ENCODE measurements at places on chromosomes 3 and 15.
A peak's percentile ranks its signal among the peaks of the same experiment; 100 is the strongest.

- peak; percentile 23 for DNase-seq
These were observed 328.9 kb upstream of the TBL1XR1 start for GRCh38 chr3:177525987-177526712.

- no peak for DNase-seq
These were observed 6.6 kb downstream of the MOBP start for GRCh38 chr3:39474126-39474515.

GRCh38 chr3:38952721-38953120 lies 99.0 kb downstream of the SCN11A start:
- DNase-seq, result no peak

DNA sequence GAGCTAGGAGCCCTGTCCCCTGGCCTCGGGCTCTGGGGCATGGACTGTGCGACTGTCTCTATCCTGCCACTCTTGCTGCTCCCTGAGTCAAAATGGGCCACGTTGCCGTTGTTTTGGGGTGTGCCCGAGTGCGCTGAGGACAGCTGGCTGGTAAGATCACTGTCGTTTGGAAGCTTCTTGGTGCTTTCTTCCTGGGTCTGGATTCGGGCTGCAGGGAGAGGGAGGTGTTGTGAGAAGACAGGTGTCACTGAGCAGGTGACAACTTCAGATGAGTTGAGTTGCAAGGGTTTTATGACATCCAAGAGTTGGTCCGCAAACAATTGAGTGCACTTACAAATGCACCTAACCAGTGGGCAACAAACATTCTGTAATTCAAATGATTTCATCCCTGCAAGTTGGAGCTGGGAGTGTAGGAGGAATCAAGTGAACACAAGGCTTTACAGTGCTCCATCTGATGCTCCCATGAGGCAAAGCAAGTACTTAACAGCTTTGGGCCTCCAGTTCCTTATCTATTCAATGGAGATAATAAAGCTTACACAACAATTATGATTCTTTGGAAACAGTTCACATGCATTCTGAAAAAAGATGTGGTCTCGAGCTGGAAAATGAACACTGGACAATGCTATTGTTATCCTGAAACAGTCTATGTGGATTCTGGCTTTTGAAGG lies 11.0 kb upstream of the STARD5 start:
- DNase-seq, result no peak

DNA sequence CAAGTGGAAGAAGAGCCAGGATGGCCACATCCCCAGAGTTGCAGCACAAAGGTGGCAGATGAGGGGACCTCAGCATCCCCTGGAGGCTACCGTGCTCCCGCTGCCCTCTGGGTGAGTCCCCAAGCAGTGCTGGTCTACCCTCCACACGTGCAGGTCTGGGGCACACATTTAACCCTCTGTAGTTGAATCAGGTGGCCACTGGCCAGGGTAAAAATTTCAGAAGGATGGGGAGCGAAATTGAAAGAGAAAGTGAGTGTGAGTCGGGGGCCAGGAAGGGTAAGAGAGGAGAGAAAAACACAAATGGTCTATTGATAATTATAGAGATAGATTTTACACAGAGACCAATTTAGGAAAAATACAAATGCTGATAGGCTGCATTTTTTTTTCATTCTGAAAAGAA lies 139.5 kb upstream of the EIF1B start:
- DNase-seq, result no peak

- DNase-seq, result no peak
These were observed 4.5 kb downstream of the RPS17 start for GRCh38 chr15:82535566-82536408.

DNA sequence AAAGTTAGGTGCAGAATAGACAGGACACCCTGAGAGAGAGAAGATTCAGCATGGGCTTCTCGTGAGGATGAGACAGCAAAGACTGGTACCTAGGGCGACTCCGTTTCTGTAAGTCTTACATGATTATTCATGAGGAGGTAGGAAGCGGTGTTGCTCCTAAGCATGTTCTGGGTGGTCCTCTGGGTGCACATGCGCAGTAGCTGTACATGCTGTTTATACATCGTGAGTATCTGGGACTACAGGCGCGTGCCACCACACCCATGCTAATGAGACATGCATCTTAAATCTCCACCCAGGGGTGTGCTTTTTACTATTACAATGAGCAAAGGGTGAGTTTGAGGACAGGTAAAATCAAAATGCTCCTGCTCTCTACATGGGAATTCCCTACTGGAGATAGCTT lies 12.3 kb downstream of the ALPK3 start:
- no peak for DNase-seq

DNA sequence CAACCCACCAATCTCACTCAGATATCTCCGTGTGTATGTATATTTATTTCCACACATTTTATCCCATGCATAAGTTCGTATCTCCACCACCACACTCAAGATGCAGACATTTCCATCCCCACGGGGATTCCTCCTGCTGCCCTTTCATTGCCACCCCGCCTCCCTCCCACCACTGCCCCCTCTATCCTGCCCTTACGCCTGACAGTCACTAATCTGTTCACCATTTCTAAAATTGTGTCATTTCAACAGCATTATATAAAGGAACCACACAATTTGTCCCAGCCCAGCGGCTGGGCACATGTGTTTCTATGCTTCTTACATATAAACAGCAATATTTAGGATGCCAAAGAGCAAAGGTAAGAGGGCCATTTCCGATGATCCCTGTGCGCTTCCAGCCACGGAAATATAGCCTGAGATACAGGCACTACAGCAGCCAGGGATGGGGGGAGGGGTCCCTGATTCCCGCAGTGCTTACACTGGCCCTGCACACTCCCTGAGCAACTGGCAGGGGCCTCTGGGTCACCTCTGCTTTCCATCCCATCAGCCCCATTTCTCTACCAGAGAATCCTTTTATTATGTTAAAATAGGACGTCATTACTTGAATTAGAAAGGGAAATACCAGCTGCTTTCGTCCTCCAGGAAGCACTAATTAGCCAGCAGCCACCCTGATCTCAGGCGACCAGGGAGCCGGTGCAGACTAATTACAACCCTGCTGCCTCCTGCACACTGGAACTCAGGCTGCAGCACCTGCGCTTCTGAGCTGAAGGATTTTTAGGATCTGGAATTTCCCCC lies 372.0 kb upstream of the ATP10A start:
- DNase-seq, result no peak

- no peak for DNase-seq
These were observed 94.1 kb downstream of the HMG20A start for GRCh38 chr15:77514641-77515402.

DNA sequence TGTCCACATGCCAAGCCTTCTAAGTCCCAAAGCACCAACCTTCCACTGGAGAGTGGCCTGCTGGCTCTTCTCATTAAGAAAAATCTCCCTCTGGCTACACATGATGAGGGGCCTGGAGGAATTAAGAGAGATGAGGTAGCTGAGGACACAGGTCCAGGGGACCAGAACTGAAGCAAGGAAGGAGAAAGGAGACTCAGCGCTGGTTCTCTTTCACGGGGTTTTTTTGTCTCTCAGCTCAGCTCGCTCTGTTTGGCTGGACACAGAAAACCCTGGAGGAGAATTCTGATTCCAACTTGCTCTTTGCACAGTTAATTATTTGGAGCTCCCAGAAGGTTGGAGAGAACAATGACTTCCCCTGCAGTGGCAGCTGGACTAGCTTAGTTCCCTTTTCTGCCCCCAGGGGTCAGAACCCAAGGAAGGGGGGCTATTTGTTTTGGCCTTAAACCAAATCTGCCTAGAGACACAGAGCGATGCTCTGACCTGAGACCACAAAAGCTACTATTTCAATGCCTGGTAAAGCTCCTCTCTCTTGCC lies 507.6 kb downstream of the FHIT start:
- no peak for DNase-seq

- no peak for DNase-seq
These were observed 163.3 kb upstream of the IL12A start for GRCh38 chr3:159825216-159825854.

- DNase-seq, result no peak
These were observed 432.4 kb upstream of the PDZRN3 start for GRCh38 chr3:74057169-74057568.

- no peak for DNase-seq
These were observed 552.8 kb downstream of the NAALADL2 start for GRCh38 chr3:175411946-175412345.

DNA sequence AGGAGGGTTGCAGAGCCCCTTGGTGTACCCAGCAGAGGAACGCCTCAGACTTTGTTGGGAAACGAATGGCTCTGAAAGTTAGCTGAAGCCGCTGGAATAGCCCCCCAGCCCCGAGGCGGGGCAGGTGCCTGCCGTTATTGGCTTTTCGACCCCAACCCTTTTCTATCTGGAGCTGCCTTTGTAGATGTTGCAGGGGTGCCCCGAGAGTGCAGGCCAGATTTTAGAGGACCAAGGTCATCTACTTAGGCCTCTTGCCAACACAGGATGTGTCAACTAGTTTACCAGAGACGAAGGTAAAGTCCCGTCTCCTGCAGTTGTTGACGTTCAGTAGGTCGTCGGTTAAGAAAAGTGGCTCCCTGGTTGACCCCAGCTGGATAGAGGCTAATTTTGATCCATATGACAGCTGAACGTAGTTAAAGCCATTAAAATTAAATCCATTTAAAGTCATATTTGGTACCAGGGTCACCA lies 579 bp upstream of the UBE3A start:
- peak; percentile 9 for DNase-seq

GRCh38 chr3:181919375-181919774 lies 207.7 kb downstream of the SOX2 start:
- peak; percentile 40 for DNase-seq

DNA sequence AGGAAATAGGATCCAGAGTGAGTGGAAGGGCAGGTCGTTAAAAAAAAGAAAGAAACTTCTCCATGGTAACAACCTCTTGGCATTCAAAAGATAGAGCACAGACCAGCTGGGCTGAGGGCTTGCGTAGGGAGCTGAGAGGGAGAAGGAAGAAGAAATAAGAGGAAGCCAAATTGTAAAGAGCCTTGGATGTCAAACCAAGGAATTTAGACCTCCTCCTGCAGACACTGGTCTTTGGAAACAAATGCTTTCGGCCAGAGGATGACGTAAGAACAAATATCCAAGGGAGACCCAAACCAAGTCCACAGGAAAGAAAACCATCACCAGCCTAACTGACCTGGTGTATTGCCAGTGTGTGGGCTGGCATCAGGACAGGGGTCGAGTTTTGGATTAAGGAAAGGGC lies 155.2 kb downstream of the UACA start:
- DNase-seq, result peak; percentile 62

- DNase-seq, result no peak
These were observed 120.5 kb downstream of the DUT start for GRCh38 chr15:48451736-48452135.

- DNase-seq, result no peak
These were observed 27.0 kb upstream of the AQP9 start for GRCh38 chr15:58110999-58111717.

DNA sequence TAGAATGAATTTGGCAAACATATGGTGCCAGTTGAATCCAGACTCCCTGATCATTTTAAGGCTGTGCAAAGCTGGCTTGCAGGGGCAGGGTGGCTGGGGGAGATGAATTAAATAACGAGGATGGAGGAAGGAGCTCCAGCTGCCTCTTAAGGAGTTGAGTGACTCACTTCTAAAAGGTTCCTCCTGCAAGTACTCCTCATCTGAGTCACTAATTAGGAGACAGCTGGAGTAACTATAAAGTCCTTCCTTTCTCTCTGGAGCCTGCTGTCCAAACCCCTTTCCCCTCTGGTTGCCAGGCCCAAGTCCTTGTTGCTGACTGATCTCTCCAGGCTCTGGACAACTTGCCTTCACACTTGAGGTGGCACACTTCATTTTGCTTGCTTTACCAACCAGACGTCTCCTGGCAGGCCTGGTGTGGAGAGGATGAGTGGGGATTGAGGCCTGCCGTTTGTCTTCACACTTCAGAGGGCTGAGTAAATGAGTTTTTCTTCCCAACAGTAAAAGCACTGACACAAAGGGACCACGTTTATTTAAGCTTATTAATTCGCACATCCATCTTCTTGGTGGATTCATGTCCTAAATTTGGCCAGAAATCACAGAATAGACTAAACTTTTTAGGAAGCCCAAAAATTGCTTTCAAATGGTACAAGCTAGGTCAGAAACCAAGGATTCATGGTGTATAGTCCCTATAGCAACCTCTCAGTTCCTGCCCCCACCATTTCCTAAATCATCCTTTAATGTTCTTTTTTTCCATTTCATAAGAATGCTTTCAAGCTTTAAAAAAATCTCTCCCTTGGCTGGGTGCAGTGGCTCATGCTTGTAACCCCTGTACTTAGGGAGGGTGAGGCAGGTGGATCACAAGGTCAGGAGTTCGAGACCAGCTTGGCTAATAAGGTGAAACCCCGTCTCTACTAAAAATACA lies 90.5 kb upstream of the MYRIP start:
- peak; percentile 71 for DNase-seq

DNA sequence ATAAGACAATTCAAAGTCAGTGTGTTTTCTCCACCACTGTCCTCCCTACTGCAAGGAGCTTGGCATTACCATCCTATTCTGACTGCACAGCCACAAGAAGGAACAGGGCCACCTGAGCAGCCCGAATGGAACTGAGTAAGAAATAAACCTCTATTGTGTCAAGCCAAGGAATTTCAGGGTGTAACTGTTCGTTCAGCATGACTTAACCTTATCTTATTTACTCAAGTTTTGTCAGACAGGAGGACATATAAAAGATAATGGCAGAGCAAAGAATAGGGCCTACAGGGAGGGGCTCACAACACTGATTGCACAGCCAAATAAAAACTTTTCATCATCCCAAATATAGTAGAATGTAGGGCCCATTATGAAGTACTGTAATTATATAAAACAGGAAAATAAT lies 236.1 kb downstream of the NEK10 start:
- no peak for DNase-seq

GRCh38 chr15:89631902-89632264 lies 23.4 kb downstream of the KIF7 start:
- no peak for DNase-seq

DNA sequence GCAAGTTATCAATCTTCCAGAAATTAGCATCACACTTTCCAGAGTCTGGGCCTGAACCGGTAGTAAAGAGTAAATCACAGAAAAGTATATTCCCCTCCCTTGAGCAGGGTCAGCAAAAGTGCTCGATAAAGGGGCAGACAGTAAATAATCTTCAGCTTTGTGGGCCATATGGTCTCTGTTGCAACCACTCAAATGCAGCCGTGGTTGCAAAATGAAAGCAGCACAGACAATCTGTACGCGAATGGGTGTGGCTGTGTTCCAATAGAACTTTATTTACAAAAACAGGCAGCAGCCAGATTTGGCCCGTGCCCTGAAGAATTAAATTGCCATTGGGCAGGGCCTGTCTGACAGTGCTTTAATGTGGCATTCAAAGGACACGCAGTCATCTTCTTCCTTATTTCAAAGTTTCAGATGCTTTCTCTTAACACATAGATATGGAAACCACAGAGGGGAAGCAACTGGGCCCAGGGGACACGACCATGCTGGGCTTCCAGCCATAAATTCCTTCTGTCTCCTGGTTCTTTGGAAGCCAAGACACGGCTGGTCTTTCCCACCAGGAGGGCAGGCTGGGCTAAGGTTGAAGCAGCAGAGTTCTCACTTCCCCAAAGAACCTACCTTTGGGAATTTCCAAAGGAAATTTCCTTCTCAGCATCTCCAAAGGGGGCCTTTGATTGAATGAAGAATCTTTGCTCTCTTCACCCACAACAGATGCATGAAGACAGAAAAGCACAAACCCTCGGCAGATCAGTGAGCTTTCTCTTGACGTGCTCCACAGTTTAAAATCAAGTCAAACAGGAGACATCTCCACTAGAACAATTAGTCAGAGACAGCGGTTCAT lies 489.8 kb upstream of the PROK2 start:
- peak; percentile 95 for DNase-seq

- no peak for DNase-seq
These were observed 237.7 kb upstream of the LYSMD4 start for GRCh38 chr15:99970891-99971430.

Measured in fibroblast of upper back skin (primary cell).